Activated CD4-positive, alpha-beta T cell treated with anti-CD3 and anti-CD28 coated beads for 24 hours (primary cell): ENCODE measurements at places on chromosomes 4 and X.

- DNase-seq = no peak
Observed at GRCh38 chr4:31343061-31343460, 622.9 kb downstream of the PCDH7 start.

GRCh38 chr4:37802068-37802666 lies 24.3 kb upstream of the PGM2 start:
- DNase-seq = no peak

GRCh38 chr4:141731481-141731880 lies 95.1 kb downstream of the IL15 start:
- no peak for DNase-seq

GRCh38 chr4:74537459-74537858 lies 92.5 kb downstream of the AREG start:
- no peak for DNase-seq

- DNase-seq = no peak
Observed at GRCh38 chr4:6501171-6501570, 28.8 kb upstream of the PPP2R2C start.

DNA sequence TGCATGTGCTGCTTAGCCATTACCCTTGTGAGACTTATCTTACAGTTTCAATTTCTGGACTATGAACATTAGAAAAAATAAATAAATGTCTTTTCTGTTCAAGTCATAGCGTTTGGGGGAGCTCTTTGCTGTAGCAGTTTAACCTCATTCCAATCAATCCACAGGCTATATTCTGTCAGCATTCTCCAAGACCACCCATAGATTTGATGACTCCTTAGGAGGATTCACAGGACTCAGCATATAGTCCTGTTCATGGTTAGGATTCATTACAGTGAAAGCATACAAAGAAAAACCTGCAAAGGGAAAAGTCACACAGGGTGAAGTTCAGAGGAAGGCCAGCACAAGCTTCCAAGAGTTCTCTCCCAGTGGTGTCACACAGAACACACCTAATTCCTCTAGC lies 180.5 kb downstream of the ADAMTS3 start:
- no peak for DNase-seq

DNA sequence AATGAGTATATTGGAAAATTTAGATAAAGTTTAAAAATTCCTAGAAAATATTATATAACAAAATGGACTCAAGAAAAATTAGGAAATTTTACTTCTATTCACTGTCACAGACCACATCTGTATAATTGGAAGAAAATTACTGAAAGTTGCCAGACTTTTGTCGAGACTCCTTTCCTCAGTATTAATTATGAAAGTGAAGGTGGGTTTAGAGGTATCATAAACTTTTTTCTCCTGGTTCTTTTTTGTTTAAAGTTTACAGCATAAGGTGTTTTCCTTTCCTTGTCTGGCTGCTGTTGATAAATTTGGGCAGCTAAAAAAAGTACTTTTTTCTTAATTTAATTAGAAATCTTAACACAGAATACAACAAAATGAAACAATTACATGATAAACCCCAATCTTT lies 6.7 kb upstream of the TEX13D start:
- no peak for DNase-seq

DNA sequence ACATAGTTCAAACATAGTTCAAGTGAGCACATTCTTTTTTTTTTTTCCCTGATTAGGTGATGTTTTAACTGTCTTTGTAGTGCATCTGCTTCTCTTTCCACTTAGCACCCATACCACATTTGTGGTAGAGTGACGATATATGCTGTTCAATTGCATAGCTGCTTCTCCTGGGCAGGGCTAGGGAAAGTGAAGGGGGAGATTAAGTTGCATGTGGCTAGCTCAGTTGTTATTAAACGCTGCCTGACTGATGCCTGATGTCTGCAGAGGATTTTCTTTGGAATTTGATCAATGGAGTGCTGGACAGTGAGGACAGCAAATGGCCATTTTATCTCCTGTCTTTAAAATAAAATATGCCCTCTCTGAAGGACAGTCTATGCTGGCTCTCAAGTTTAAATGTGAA lies 63.7 kb downstream of the ANK2 start:
- DNase-seq = no peak

DNA sequence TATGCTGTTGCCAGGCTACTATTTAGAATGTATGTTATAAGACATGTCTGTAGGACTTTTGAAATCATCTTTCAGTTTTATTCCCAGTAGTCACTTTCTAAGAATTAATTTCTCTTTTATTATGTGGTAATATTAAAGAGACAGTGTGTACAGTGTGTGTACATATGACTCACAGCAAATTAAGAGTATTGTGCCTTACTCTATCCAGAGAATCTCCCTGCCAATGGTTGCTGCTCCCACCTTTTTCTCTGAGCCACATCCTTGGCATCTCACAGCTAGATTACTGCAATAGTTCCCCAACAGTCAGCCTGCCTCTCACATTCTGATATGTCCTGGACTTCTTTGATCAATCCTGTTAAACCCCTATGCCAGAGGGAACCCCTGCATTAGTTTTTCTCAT lies 114.5 kb downstream of the ANXA5 start:
- no peak for DNase-seq

- no peak for DNase-seq
Observed at GRCh38 chr4:95959182-95959581, 119.3 kb downstream of the PDHA2 start.

- DNase-seq = no peak
Observed at GRCh38 chr4:185318679-185319078, 77.0 kb downstream of the LRP2BP start.

- DNase-seq = no peak
Observed at GRCh38 chr4:140645614-140646412, 77.1 kb upstream of the UCP1 start.

GRCh38 chr4:110515676-110516075 lies 39.7 kb downstream of the ENPEP start:
- no peak for DNase-seq

DNA sequence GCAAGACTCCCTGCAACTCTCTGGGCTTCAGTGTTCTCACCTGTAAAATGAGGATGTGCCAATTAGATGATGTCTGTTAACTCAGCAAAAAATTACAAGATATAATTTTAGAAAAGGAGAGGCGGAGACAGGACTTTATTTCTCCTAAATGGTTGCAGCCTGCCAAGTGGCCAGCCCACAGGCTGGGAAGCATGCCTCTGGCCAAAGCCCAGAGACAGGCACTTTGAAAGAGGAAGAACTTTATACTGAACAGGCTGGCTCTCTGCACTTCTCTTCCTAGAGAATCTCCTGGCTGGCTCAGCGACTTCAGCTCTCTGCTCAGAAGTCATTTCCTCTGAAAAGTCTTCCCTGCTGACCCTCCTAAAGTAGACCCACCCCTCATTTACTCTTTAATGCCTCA lies 3.7 kb downstream of the PRDM5 start:
- no peak for DNase-seq

GRCh38 chr4:78693777-78694456 lies 82.2 kb upstream of the BMP2K start:
- DNase-seq = no peak

GRCh38 chrX:113770806-113771205 lies 813.1 kb upstream of the HTR2C start:
- no peak for DNase-seq

- no peak for DNase-seq
Observed at GRCh38 chr4:98568941-98569663, 89.3 kb downstream of the TSPAN5 start.

DNA sequence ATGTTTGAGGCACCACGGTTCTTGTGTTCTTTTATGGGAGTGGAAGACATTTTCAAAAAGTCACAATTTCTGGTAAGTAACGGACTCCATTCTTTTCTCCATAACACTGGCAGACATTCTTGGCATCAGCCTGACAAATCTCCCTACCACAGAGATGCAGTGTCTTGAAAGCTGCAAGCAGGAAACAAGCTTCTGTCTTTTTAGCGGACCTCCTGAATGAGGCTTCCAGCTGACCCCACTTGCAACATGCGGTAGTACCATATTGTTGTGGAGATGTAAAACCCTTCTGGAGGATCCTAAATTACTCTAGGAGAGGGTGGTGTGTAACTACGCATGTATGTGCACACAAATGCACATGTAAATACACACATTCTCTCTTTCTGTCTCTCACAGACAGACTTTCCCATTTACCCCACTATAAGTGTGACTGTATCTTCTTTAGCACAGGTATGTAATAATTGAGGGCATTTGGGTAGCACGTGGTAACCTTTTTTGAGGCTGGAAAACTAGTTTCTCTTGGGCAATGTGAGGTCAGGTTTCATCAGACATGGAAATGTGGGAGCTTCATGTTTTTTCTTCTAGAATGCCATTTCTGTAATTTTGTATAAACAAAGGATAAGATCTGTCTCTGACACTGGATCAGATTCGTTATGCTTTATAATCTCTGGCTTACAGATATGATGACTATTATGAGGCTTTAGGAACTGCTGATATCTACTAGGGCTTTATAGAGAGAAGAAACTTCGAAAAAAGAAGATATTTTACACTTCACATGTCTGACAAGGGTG lies 130.1 kb downstream of the MGST2 start:
- no peak for DNase-seq

GRCh38 chr4:123996718-123997510 lies 600.3 kb downstream of the SPRY1 start:
- DNase-seq = no peak

DNA sequence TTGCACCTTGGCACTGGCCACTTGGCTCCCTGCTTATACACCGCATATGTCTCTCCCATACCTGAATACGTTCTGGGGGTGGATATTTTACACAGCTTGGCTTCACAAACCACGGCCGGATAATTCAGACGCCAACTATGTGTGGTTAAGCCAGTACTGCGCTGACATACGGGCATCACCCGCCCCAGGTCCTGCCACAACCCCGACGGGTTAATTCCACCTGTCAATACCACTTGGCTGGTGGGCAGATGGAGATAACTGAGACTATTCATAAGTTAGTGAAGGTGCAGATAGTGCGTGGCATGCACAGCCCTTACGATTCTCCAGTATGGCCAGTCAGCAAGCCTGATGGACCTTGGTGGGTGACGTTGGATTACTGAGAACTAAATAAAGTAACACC lies 696.3 kb upstream of the AGA start:
- no peak for DNase-seq

GRCh38 chrX:16992951-16993350 lies 46.5 kb downstream of the REPS2 start:
- DNase-seq = no peak

DNA sequence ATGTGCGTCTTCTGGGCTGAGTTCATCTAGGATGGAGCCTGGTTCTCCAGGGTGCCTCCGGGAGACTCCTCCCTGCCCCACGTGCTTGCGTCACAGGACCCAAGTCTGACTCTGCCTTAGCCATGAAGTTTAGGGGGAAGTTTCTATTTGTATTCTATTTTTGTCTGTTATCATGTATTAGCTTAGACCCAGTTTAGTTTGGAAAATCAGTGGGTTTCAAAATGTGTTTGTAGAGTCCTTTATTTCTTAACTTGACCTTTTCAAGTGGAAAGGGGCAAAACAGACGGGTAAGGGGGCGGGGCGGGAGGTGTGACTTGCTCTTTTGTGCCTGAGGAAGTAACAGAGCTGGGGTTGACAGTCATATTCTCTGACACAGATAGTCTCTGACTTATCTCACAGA lies 86.0 kb downstream of the HTT start:
- no peak for DNase-seq

GRCh38 chrX:63920875-63921274 lies 135.9 kb upstream of the ARHGEF9 start:
- DNase-seq = no peak

- DNase-seq = no peak
Observed at GRCh38 chr4:55398966-55399365, 3.2 kb downstream of the TMEM165 start.

DNA sequence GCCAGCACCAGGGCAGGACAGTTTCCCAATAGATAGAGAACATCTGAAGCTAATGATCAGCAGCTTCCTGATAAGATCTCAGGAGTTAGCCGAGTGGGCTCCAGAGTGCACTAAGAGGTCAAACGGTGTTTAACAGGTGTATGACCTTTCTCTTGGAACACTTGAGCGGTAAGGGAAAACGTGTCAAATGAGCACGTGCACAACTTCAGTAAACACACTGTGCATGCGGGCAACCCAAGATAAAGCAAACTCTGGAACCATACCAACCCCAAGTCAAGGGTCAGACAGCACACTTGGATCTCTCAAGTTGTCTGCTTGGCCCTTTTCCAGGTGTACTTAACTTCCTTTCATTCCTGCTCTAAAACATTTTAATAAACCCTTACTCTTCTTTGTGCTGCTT lies 1941.5 kb upstream of the PCDH10 start:
- no peak for DNase-seq

GRCh38 chr4:78667764-78668163 lies 108.4 kb upstream of the BMP2K start:
- DNase-seq = no peak

DNA sequence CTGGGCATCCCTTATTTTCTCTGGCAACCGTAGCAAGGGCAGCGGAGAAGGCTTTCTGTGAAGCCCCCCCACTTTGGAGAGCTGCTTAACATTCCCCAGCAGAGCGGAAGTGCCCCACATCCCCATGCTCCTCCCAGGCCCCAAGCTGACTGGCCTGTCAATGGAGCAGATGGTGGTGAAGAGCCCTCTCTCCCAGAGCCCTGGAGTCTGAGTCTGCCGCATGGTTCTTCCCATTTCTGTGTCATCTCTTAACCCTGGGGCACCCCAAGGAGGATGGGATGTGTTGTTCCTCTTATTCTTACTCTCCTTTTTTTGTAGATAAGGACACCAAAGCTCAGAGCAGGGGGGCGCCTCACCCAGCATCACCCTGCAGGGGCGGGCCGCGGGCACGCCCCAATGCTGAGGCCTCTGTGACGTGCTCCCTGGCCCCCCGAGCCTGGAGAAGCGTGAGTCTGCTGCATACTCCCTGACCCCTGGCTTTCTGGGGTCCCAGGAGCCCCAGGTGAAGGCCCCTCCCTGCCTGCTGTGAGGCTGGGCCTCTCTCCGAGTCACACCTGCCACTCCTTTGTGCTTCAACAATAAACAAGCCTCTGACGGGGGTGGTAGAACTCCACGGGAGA lies 35.9 kb downstream of the ADRA2C start:
- DNase-seq = no peak

DNA sequence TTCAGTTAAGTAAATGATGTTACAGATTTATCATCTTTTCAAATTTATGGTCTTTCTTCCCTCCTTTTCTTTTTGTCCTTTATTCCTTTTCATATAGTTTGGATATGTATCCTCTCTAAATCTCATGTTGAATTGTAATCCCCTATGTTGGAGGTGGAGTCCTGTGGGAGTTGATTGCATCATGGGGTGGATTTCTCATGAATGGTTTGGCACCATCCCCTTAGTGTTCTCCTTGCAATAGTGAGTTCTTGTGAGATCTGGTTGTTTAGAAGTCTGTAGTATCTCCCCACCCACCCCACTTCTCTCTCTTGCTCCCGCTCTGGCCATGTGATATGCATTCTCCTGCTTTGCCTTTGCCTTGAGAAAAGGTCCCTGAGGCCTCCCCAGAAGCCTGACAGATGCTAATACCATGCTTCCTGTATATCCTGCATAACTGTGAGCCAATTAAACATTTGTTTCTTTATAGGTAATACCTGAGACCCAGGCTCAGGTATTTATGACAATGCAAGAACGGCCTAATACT lies 236.7 kb downstream of the PRDM5 start:
- no peak for DNase-seq

- DNase-seq = no peak
Observed at GRCh38 chr4:181245326-181245725, 997.9 kb upstream of the TENM3 start.
